ENCODE measurements at places on chromosomes 1 and 21.

GRCh38 chr1:60488847-60489246 lies 415.3 kb upstream of the C1orf87 start:
- ATAC-seq, result no peak

DNA sequence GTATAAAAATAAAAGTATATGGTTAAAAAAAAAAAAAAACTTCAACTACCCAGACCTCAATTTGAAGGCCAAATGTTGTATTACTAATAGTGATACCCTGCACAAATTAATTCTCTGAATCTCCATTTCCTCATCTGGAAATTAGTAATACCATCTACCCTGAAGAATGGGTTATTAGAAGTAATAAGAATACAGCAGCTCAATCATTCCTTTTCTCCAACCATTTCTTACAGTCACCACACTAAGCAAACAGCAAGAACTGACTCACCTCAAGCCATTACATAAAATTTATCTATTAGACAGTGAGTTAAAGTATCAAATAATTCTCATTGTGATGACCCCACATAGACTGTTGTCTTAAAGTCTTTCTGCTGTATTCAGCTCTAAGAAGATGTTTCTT lies 39.6 kb downstream of the RERE start:
- ATAC-seq, result no peak

- ATAC-seq, result no peak
Observed at GRCh38 chr1:246888522-246888921, 43.2 kb downstream of the AHCTF1 start.

DNA sequence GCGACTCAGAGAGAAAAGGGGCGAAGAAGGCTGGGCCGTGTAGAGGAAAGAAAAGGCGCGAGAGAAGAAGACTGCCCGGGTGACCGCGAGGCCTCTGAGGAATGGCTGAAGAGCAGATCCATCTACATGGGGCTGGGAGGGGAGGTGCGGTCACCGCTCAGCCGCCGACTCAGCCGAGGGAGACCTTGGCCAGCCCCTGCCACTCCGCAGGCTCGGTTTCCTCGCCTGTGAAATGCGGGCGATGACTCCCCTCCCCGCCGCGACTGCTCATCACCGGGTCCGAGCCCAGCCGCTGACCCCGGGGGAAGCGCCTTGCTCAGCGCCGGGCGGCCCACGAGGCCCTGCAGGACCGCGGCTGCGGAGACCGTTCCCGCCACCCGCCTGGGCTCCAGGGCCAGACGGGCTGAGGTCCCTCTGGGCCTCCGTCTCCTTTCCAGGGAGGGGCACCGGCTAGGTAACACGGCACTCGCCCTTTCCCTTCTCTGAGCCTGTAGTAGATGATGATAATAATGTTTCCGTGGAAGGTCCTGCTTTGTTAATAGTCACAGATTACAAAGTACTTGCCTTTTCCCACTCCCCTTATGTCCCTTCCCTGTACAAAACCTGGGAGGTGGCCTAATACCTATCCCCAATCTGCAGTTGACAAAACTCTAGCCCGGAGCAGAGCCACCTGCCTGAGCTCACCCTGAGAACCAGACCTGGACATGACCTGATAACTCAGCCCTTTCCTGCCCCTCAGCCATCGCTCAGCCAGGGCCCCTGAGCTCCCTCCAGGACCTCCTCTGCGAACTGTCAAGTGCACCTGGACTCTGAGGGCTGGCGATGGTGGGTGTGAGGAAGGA lies 1.6 kb upstream of the BSND start:
- ATAC-seq, result peak; percentile 30

- no peak for ATAC-seq
Observed at GRCh38 chr1:206694171-206695124, 9.7 kb downstream of the MAPKAPK2 start.

GRCh38 chr1:41003127-41003639 lies 18.3 kb downstream of the SLFNL1 start:
- ATAC-seq, result no peak

DNA sequence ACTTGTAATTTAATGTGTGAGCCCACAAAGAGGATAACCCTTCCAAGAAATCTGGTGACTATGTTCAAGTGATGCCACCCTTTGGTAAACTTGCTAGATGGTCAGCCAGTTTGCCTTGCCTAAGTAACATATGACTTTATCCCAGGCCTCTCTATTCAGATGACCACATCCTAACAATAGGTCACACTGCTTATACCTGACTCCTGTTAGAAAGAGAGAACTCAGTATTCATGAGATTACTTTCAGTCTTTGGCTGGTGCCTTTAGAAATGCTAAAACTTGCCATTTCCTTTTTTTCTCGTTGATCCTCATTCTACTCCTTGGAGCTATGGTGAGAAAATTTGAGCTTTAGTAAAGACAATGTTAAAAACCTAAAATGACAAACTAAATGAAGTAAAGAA lies 28.5 kb upstream of the SERBP1 start:
- no peak for ATAC-seq

GRCh38 chr21:15775291-15775690 lies 45.5 kb downstream of the USP25 start:
- ATAC-seq, result no peak

DNA sequence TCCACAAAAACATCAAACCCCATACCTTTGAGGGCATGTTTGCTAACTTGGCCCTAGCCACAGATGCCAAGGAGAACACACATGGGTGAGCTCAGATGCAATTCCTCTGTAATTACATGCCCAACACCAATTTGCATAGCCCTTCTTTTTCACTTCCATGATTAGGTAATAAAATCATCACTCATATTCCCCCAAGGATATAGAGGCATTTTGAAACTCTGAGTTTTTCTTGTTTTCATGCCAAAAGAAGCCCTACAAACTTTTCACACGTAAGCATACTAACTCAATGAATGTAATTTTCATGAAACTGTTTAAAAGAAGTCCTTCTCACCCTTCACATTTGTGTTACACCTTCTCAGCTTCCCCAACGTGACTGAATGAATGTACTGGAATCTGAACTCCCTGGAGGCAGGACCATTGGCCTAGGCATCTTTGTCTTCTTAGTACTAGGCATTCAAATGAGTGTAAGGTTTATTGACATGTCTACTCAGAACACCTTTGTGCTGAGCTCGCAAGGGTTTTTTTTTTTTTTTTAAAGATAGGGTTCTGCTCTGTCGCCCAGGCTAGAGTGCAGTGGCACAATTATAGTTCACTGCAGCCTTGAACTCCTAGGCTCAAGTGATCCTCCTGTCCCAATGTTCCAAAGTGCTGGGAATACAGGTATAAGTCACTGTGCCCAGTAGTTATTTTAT lies 31.0 kb downstream of the FBXO42 start:
- no peak for ATAC-seq

- no peak for ATAC-seq
Observed at GRCh38 chr1:197302775-197303174, 34.7 kb downstream of the CRB1 start.

Data from activated T-helper 17 cell treated with anti-CD3 and anti-CD28 coated beads, Interleukin-2, amount 50 U/mL, for 72 hours (primary cell).